Naive thymus-derived CD4-positive, alpha-beta T cell (primary cell): ENCODE measurements at places on chromosomes 11 and 22.

GRCh38 chr11:64742087-64742888 lies 1.7 kb downstream of the RASGRP2 start:
- no peak for DNase-seq

DNA sequence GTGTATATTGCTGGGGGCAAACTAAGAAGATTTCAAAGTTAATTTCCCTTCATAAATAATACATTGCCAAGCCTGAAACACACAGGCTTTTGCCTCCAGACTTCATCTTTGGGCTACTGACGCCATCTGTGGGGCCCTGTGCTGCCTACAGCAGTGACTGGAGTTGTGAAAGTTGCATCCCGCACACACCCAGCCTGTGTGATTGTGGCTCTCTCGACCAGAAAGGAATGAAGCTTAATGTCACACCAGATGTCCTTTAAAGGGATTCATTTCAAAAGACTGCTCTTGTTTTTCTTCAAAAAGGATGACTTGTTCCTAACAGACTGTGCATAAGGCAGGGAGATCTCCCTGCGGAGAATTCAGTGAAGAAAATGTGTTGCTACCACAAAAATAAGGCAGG lies 210.5 kb downstream of the FAM181B start:
- DNase-seq: no peak

GRCh38 chr11:69371731-69372588 lies 78.0 kb downstream of the MYEOV start:
- DNase-seq: no peak

DNA sequence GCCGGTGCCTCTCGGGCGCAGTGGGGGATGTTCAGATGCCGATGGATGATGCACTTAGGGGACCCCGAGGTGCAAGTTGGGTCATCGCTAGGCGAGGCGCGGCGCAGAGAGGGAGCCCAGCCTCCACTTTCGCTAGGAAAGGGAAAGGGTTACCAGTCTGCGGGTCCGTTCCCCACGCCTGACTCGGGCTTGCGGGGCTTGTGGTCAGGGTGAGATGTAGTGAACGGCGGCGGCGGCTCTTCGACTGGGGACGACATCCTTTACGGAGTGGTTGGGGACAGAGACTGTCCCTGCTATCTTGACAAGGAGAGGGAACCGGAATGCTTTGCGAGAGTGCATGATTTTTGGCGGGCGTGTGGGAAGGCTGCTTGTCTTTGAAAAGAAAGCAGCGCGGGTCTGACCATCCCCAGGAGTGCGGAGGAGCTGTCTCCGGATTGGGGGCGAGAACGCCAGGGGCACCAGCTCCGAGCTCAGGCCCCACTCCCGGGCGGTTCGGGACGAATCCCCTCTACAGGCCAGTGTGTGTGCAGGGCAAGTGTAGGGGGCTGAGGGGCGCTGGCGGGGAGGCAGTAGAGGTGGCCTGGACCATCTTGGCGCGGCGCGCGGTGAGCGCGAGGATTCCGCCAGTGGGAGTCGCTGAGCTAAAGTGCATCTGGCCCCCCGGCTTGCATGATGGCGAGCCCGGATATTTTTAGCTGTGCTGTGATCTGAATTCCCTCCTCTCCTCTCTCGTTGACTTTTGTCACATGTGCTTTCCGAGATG lies 1.1 kb downstream of the FAT3 start:
- no peak for DNase-seq

- no peak for DNase-seq
Observed at GRCh38 chr11:1567721-1568100, 4.4 kb downstream of the DUSP8 start.

DNA sequence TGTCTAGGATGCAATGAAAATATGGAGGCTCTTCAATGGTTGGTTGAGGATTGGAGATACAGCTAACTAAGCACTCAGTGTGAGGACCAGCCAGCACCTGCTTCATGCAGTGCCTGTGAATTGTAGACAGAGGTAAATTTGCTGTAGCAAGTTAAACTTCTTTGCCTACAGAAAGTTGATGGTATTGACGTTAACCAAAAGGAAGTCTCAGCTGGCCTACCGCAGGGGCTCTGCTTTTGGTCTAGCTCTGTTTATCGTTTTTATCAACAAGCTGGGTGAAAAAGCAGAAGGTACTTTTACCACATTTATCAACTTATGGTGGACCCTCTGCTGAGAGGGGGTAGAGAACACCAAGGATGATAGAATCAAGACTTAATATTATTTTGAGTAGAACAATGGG lies 51.6 kb downstream of the GRAMD1B start:
- DNase-seq: no peak

DNA sequence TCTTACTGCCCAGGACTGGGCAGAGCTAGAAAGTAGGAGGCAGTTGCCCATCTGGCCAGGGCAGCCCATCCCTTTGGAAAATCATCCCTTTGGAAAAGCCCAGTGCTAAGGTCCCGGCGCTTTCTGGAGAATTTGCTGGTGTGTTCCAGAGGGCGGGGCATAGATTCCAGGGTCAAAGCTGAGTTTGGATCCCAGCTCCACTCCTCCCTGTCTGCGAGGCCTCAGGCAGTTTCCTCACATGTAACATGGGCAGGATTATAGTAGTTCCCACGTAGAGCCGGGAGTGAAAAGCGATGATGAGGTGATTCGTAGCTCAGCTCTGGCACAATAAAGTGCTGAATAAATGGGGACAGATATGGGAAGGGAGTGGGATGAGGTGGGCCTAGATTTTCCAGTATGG lies 31.4 kb upstream of the LRRC10B start:
- DNase-seq: no peak

GRCh38 chr11:47992959-47993820 lies 12.8 kb downstream of the PTPRJ start:
- DNase-seq: no peak

GRCh38 chr11:129277198-129277843 lies 85.2 kb upstream of the ARHGAP32 start:
- DNase-seq: no peak

DNA sequence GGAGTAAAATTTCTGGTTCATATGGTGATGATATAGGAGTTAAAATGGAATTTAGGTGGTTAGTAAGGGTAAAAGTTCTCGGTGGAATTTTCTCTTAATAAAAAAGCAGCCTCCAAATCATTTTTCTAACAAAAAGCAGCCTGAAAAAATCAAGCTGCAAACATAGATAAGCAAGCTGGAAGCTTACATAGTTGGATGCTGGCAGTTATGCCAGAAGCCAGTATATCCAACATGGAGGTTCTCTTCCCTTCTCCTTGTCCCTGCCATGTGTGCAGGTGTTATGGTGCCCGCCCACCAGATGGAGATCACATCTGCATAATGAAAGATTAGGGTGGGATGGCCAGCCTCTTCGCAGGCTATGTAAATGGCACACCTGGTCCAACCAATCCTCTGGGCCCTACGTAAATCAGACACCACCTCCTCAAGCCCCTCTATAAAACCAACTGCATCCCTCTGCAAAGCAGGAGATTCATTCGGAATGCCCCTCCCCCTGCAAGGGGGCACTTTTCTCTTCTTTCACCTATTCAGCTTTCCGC lies 22.4 kb downstream of the PIWIL3 start:
- DNase-seq: no peak

- no peak for DNase-seq
Observed at GRCh38 chr11:133712051-133712560, 133.2 kb downstream of the SPATA19 start.

DNA sequence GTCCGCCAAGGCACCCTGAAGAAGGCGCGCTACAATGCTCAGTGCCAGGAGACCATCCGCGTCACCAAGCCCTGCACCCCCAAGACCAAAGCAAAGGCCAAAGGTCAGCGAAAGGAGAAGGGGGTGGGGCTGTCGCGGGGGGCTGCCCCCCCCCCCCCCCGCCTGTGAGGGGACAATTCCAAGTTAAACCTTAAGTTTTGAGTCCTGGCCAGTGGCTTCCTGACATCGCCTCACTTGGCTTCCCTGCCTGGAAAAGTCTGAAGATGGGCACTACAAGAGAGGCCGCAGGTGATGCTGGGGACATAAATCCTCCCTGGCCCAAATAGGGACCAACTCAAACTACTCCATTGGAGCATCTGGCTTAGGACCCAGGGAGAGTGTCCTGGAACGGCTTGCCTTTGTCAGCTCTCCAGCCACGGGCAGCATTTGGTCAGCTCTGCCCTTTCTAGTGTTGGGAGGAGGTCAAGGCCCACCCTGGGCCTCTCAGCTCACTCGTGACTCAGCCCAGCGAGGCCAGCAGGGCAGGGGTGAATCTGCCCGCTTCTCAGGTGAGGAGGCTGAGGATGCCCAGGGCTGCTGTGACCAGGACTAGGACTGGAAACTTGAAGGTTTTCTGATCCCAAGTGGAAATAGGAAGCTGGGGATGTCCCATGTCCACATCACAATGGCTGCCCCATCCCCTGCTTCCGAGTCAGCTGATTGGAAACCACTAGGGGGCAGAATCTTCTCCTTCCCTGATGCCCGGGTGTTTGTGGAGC lies 1.4 kb downstream of the MDK start:
- no peak for DNase-seq

- peak; percentile 19 for DNase-seq
Observed at GRCh38 chr22:28955817-28956216, 72.4 kb downstream of the ZNRF3 start.

- DNase-seq: no peak
Observed at GRCh38 chr22:19064354-19065054, 57.7 kb downstream of the DGCR2 start.

GRCh38 chr22:42630901-42631602 lies 9.3 kb downstream of the ATP5MGL start:
- no peak for DNase-seq

DNA sequence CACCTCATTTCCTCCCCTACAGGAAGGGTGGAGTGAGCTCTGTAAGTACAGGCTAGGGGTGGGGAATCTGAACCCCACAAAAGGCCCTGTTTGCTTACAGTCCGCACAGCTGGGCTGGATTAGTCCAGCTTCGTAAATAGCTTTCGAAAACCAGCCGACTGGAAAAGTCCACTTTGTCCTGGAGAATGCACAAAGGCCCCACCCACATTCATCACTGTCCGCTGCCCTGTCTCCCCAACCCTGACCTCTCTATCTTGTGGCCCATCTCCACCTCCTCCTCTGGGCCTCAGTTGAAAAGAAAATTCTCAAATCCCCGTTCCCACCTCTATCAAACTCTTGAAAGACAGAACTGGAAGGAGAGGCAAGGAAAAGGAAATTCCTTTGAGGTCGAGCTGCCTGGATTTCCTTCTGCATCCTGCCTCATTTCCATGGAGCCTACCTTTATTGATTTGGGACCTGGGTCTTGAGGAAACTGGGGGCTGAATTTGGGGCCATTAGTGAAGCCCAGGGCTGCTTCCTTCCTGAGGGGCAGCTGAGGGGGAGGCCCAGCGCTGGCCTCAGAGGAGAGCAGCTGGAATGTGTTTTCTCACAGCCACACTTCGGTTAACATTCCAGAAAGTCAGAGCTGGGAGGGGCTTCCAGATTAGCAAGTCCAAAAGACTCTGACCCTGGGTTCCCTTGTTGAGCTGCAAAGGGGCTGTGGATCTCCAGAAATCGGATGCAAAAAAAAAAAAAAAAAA lies 147.6 kb downstream of the FBXO7 start:
- DNase-seq: no peak

- DNase-seq: no peak
Observed at GRCh38 chr22:31768422-31769059, 14.7 kb downstream of the DEPDC5 start.

GRCh38 chr11:79049741-79050179 lies 391.1 kb downstream of the TENM4 start:
- no peak for DNase-seq

GRCh38 chr11:94424011-94424410 lies 22.8 kb upstream of the GPR83 start:
- no peak for DNase-seq

GRCh38 chr22:50600538-50600937 lies at the start of gene MAPK8IP2:
Gene MAPK8IP2, plus strand, starts transcription at chr22:50600793. Its CDS starts 26 bp downstream, at chr22:50600819.
- DNase-seq: no peak

DNA sequence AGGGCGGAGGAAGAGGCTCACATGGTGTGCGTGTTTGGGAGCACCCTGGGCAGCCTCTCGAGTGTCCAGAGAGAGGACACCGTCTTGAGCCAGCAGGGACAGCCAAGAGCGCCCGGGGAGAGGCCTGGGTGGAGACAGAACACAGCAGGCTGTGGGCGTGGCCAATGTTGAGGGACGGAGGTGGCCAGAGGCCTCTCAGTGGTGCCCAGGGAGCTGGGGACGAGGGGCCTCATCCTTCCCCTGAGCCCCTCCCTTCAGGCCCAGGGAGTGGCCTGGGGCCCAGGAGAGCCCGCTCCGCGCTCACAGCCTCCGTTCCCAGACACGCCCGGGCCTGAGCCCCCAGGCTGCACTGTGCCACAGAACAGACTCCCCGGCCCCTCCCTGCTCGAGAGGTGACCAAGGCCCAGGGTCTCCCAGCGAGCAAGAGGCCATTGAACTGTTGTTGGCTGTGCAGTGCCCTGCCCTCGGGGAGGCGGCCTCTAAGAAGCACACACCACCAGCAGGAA lies 48.4 kb downstream of the CDKN1C start:
- DNase-seq: no peak

DNA sequence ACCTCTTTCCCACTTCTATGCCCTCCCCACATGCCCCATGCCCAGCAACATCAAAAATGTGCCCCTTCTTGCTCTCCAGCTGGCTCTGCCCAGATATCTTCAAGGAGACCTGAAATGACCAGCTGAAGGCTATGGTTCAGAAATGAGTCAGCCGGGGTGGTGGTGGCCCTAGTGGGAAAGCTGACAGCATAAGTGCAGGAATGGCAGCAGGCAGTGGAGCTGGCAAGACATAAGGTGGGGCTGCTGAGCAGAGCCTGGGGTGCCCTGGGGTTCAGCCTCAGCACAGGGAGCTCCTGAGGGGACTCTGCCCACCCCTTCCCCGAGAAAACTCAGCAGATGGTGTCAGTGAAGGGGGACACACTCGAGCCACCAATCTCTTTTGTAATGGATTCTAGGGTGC lies 593.4 kb downstream of the BUD13 start:
- no peak for DNase-seq

DNA sequence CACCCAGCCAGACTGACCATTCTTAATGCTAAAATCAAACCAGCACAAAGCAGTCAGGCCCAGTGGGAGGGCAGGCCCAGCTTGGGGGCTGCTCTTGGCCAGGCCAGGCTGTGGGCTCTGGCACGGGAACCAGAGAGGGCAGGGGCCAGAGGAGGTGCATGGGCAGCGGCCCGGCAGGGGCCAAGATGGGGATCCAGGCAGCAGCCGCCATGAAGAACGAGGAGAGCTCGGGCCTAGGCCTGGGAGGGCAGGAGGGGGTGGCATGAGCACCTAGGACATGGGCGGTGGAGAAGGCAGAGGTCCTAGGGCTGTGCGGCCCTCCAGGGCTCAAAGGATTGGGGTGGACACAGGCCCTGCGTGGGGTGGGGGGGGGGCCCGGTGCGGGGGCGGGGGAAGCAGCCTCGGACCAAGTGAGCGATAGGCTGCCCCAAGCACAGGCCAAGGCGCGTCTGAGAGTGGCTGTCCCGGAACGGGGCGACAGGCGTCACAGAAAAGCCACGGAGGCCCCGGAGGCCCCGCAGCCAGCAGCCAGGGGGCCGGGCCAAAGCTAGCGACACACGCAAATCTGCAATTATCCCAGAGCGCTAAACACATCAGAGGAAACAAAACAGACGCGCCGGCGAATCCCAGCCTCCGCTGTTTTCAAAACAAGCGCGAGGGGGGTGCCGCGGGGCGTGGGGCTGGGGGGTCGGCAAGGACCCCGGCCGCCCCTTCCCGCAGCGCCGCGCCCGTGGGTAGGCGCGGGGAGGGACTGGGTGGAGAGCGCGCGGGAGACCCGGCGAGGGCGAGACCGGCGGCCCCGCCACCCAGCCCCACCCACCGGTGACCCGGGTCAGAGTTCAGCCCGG lies 8.3 kb downstream of the PLXNB2 start:
- DNase-seq: no peak
